Effector CD8-positive, alpha-beta T cell (primary cell): ENCODE measurements at places on chromosomes 16 and 17.

DNA sequence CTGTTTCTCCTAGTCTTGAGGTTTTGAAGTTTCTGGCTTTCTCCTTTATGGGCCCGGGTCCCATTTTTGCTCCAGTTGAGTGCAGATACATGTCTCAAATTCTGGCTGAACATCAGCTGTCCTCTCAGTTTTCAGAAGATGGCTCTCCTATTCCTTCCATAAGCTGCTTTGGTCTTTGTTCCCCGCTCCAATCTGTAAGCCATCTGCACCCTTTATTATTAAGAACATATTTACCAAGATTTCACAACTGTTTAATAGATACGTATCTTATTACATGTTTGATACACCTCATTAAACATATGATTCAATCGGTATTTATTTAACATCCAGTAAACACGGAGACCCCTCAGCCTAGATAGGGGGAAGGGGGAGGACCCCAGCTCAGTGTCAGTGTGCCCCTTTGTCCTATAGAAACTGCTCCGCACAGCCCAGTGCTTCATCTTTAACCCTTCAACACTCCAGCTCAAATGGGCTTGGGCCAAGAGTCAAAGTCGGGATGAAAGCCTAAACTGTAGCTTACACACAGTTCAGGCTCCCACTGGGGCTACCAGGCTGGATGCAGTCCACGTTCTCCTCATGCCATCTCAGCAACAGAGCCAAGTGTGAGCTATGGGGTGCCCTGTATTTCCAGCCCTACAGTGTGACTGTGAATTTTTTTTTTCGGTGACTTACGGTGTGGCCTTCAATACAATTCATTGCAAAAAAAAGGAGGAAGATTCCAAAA is 166.0 kb upstream of the ZFHX3 start:
- DNase-seq: no peak

GRCh38 chr16:68406458-68407152 is 41.7 kb downstream of the SMPD3 start:
- no peak for DNase-seq

DNA sequence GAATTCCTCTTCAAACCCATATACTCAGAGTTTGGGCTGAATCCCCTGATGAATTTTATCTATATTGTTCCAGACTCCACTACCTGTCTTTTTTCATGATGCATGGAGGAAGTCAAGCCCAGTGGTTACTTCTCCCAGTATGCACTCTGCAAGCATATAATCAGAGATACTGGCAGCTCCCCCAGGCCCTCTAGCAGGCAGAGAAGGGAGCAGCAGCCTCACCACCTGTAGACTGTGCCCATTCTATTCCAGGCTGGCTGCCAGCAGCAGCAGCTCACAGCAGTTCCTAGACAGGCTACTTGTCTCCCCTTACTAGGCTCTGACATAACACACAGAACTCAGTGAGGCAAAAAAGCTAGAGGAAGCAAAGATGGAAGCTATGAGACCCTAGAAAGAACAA is 3.4 kb downstream of the MKS1 start:
- DNase-seq: no peak

GRCh38 chr17:9928601-9929333 is 23.7 kb upstream of the RCVRN start:
- no peak for DNase-seq

DNA sequence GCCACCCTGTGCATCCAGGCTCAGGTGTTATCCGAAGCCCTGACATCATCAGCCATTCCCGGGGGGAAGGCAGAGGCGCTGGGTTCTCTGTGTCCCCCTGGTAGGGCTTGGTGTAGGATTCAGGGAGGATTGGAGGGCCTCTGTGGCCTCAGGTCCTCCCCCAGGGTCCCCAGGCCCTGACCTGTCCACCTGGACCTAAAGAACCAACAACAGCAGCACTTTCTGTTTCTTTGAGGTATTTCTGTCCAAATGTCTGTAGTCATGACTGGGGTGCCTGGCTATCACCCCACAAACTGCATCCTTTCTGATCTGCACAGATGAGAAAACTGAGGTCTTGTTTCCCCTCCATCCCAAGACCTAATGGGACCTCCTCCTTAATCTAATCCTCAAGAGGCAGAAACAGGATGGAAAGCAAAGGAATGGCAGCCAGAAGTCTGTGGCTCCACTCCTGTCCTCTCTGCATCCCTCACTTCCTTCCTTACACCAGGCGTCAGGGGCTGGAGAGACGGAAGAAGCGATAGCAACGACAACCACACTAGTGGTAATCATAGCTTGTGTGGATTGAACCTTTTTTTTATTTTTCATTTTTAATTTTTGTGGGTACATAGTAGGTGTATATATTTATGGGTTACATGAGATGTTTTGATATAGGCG is 11.8 kb downstream of the NLRC5 start:
- DNase-seq: no peak

DNA sequence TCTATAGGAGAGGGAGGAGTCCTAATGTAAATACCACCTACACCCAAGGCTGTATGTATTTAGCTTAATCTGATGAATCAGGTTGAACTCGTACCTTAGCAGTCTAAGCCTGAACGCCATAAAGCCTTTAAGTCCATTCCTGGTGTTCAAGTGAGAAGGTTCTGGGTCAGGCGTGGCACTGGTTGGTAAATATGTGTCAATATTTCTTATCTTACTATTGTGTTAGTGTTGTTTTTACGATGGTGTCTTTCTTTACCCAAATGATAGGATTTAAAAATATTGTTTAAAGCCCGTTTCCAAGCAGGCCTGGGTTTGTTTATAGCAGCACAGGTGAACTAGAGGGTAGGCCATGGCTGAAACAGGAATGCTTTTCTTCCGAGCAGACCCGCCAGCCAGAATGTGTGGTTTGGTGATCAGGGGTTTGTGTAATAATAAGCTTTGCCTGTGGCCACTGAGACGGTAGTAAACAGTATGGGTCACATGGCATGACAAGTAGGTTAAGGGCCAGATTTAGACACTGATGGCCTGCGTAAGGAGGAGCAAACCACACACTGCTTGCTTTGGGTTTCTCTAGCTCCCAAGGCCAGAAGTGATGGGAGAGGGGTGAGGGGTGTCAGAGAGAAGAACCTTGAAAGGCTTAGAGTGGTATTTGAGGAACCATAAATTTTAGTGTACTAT is 3.3 kb downstream of the TMEM94 start:
- DNase-seq: no peak

DNA sequence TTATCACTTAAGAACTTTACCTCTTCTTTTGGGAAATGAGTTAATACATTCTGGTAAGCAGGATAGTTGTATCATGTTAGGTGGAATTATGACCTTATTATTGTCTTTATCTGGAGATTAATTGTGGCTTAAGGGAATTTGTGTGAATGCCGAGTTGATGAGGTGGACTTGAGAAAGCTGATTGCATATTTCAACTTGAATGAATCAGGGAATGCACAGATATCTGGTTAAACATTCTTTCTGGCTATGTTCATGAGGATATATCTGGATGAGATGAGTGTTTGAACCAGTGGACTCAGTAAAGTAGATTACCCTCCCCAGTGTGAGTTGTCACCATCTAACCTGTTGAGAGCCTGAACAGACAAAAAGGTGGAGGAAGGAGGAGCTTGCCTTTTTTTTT is 326.1 kb upstream of the GOT2 start:
- DNase-seq: no peak

GRCh38 chr16:57167953-57168352 is 17.9 kb downstream of the PSME3IP1 start:
- no peak for DNase-seq

- DNase-seq: peak; percentile 63
Observed at GRCh38 chr17:82051776-82052637, at the start of the genes GPS1 and RFNG. GPS1 (plus strand) TSS chr17:82051898; CDS start chr17:82051932, 34 bp downstream. RFNG (minus strand) TSS chr17:82051811; CDS start chr17:82051766, 45 bp downstream.

GRCh38 chr16:55912022-55912421 is 36.8 kb upstream of the CES5A start:
- DNase-seq: no peak
